ENCODE measurements at places on chromosomes 1 and 21. TPM values are rescaled to one million over a fixed set of nuclear protein-coding genes. Genes with fewer than 3 reads are reported as not detected.

DNA sequence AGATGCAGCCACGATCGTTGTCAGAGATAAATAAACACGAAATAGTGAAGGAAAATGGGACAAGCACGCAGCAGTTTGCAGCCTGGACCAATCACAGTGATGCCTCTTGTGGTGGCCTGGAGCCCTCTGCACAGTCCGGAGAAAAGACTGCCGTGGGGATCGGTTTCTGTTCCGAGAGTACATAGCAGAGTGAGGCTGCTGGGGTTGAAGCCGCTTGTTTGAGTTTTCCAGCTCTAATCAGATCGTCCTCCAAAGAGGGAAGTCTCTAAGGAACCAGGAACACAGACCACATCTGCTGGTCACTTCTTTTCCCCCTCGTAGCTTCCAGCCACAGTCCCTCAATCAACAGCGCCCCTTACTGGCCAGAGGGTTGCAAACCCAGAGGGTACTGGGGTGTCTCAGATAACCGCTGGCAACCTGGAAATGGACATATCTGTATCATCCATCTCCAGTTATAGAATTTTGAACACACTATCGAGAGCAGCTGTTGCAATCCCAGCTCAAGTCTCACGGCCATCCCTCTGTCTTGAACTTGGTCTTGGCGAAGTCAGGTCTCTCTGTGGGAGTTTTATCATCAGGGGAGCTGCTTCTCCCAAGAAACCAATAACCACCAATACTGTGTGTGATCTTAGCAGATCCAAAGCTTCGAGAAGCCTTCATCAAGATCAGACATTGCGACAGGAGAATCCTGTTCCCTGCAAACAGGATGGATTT lies 57.4 kb downstream of the OLIG1 start:
- H3K36me3 ChIP-seq, result no peaks in the 10 kb centered on the region
- peak; percentile 33 for DNase-seq
- H3K27me3 ChIP-seq, result peaks cover 8% of the 10 kb centered on the region
- no peak overlapping the region for H3K27ac ChIP-seq
- H3K4me3 ChIP-seq, result peak overlapping the region; percentile 15

- no peak overlapping the region for H3K27ac ChIP-seq
- DNase-seq, result no peak
- H3K4me1 ChIP-seq, result peaks cover 3% of the 10 kb centered on the region
- H3K36me3 ChIP-seq, result no peaks in the 10 kb centered on the region
- H3K27me3 ChIP-seq, result no peaks in the 10 kb centered on the region
Observed at GRCh38 chr1:228064296-228064695, 18.2 kb upstream of the ARF1 start.

DNA sequence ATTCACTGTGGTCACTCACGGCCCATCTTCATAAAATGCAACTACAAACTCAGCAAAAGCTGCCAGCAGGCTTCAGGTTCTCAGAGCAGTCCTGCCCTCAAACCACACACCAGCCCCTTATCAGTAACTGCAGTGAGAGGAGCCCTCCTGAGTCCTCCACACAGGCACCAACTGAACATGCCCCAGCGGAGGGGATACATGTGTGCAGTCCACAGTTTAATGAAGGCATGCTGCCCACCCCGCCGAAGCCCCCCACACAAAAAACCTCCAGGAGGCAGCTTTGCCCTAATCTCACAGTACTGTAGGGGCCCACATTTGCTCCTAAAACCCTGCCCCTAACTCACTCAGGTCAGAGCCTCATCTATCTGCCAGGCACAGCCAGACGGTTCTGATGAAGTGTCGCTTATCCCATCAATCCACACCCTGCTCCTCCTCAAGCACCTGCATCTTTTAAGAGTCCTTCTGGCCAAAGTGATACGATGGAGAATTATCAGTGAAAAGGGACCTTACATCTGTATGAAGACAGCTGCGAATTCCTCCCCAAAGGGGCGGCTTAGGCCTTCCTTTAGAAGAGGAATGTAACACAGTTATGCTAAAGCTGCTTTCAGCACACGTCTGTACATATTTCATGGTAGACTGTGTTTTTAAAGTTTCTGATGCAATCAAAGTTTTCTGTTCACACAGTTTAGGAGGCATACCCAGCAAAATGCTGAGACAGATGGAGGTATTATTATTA lies 3.5 kb downstream of the ABCB10 start:
- H3K36me3 ChIP-seq, result peaks cover 2% of the 10 kb centered on the region
- peaks cover 14% of the 10 kb centered on the region for H3K4me1 ChIP-seq
- peak overlapping the region; percentile 30 for H3K27ac ChIP-seq
- no peaks in the 10 kb centered on the region for H3K27me3 ChIP-seq
- H3K4me3 ChIP-seq, result no peak overlapping the region

DNA sequence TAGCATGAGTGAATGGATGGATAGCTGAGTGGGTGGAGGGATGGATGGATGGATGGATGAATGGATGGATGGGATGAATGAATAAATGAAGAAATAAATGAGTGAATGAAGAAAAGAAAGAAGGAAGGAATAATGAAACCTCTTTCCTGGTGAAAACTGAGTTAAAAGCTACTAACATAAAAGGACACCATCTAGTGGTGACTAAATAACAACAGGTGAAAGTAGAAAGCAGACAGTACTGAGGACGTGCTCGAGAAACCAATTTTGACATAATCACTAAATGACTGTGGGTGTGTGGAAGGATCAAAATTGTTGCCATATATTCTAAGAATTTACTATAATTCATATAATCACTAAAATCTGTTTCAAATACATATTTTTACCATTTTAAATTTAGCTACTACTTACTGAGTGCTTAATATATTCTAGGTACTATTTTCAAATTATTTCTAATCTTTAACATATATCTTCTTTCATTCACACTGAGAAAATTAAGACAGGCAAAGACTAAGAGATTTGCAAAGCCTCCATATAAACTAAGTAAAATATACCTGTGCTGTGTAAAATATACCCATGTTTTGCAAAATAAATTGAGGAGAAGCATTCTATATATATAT lies 522.9 kb downstream of the LRRIQ3 start:
- DNase-seq, result peak; percentile 4
- no peaks in the 10 kb centered on the region for H3K36me3 ChIP-seq
- no peak overlapping the region for H3K4me3 ChIP-seq
- H3K27ac ChIP-seq, result no peak overlapping the region
- no peaks in the 10 kb centered on the region for H3K4me1 ChIP-seq

GRCh38 chr1:22121421-22121911 lies 21.4 kb downstream of the WNT4 start:
- no peak for DNase-seq
- peaks cover 7% of the 10 kb centered on the region for H3K4me1 ChIP-seq
- no peaks in the 10 kb centered on the region for H3K27me3 ChIP-seq
- H3K4me3 ChIP-seq, result no peak overlapping the region
- no peaks in the 10 kb centered on the region for H3K36me3 ChIP-seq

DNA sequence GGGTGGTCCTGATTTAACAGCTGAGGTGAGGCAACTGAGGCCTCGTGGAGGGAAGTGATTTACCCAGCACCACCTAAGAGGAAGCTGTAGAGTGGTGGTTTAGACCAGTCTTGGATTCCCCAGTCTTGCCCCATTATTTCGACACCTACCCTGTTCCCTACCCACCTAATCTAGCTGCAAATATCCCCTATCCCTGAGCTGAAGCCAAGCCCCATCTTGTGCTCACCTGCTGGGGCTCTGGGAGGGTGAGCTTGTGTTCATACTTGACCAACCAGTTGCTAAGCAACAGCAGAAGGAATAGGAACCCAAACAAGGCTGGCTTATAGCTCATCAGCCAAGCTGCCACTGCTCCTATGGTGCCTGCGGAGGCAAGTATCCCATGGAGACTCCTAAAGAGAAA lies 2.0 kb downstream of the TEX46 start:
- no peaks in the 10 kb centered on the region for H3K4me1 ChIP-seq
- no peak overlapping the region for H3K27ac ChIP-seq
- no peak overlapping the region for H3K4me3 ChIP-seq
- no peaks in the 10 kb centered on the region for H3K27me3 ChIP-seq

- DNase-seq, result no peak
- H3K36me3 ChIP-seq, result no peaks in the 10 kb centered on the region
- no peaks in the 10 kb centered on the region for H3K27me3 ChIP-seq
- peak overlapping the region; percentile 29 for H3K27ac ChIP-seq
- 0 out of 2 replicates have a peak, but pooled peaks cover 3% of the 10 kb centered on the region for H3K4me1 ChIP-seq
- peak overlapping the region; percentile 63 for H3K4me3 ChIP-seq
Observed at GRCh38 chr1:45490121-45490625, 790 bp downstream of the TESK2 start.

- no peak for DNase-seq
- no peaks in the 10 kb centered on the region for H3K4me1 ChIP-seq
- H3K27me3 ChIP-seq, result no peaks in the 10 kb centered on the region
- no peak overlapping the region for H3K27ac ChIP-seq
- peaks cover 18% of the 10 kb centered on the region for H3K36me3 ChIP-seq
Observed at GRCh38 chr1:156961709-156962108, 41.3 kb downstream of the LRRC71 start.

- H3K4me3 ChIP-seq, result no peak overlapping the region
- peak overlapping the region; percentile 44 for H3K27ac ChIP-seq
- no peak for DNase-seq
- H3K4me1 ChIP-seq, result peaks cover 30% of the 10 kb centered on the region
- H3K36me3 ChIP-seq, result no peaks in the 10 kb centered on the region
Observed at GRCh38 chr1:8847990-8848389, 30.5 kb downstream of the ENO1 start.

GRCh38 chr21:36065497-36066036 lies 4.3 kb upstream of the CBR1 start:
- DNase-seq, result no peak
- no peaks in the 10 kb centered on the region for H3K36me3 ChIP-seq
- H3K4me1 ChIP-seq, result peaks cover 3% of the 10 kb centered on the region
- H3K4me3 ChIP-seq, result no peak overlapping the region

DNA sequence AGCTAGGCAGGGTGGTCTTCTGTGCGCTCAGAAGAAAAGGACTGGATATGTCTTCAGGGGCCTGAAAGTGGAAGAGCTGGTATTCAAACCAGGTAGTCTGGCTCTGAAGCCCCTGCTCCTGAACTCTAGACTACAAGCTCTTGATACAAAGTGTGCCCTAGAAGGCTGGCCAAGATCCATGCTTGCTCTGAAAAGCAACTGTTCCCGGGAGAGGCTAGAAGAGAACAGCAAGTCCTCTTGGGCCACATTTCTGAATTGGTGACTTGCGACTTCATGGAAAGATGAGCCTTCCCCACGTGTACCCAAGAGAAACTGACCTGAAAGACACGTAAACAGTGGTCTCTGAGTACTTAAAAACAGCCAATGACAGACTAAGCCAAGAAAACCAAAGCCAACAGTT lies 123.3 kb upstream of the GRIK3 start:
- H3K4me1 ChIP-seq, result no peaks in the 10 kb centered on the region
- 0 out of 2 replicates have a peak, but pooled peaks cover 2% of the 10 kb centered on the region for H3K27me3 ChIP-seq
- H3K4me3 ChIP-seq, result no peak overlapping the region
- no peaks in the 10 kb centered on the region for H3K36me3 ChIP-seq

- H3K4me3 ChIP-seq, result no peak overlapping the region
- no peak overlapping the region for H3K27ac ChIP-seq
- H3K4me1 ChIP-seq, result no peaks in the 10 kb centered on the region
- no peaks in the 10 kb centered on the region for H3K36me3 ChIP-seq
Observed at GRCh38 chr1:243596431-243597062, 253.5 kb downstream of the AKT3 start.

- no peaks in the 10 kb centered on the region for H3K27me3 ChIP-seq
- no peaks in the 10 kb centered on the region for H3K4me1 ChIP-seq
- no peak overlapping the region for H3K4me3 ChIP-seq
- no peak for DNase-seq
Observed at GRCh38 chr1:39979654-39980053, 24.7 kb downstream of the MFSD2A start.

GRCh38 chr1:3912809-3913685 lies 13.0 kb upstream of the C1orf174 start:
- no peaks in the 10 kb centered on the region for H3K36me3 ChIP-seq

GRCh38 chr1:213820362-213821149 lies 167.2 kb upstream of the PROX1 start:
- no peak for DNase-seq
- H3K27me3 ChIP-seq, result no peaks in the 10 kb centered on the region
- no peaks in the 10 kb centered on the region for H3K36me3 ChIP-seq

- no peak overlapping the region for H3K4me3 ChIP-seq
- H3K4me1 ChIP-seq, result no peaks in the 10 kb centered on the region
- H3K27me3 ChIP-seq, result no peaks in the 10 kb centered on the region
- H3K27ac ChIP-seq, result no peak overlapping the region
- H3K36me3 ChIP-seq, result no peaks in the 10 kb centered on the region
Observed at GRCh38 chr1:226987179-226987536, 47.1 kb downstream of the COQ8A start.

- no peak overlapping the region for H3K4me3 ChIP-seq
- no peaks in the 10 kb centered on the region for H3K27me3 ChIP-seq
- no peaks in the 10 kb centered on the region for H3K36me3 ChIP-seq
- H3K4me1 ChIP-seq, result no peaks in the 10 kb centered on the region
Observed at GRCh38 chr1:92701147-92701546, 83.8 kb downstream of the EVI5 start.

GRCh38 chr1:20448671-20449071 lies 37.3 kb downstream of the CAMK2N1 start:
- H3K27ac ChIP-seq, result no peak overlapping the region
- no peaks in the 10 kb centered on the region for H3K4me1 ChIP-seq
- no peaks in the 10 kb centered on the region for H3K27me3 ChIP-seq
- no peak for DNase-seq

- no peaks in the 10 kb centered on the region for H3K27me3 ChIP-seq
- DNase-seq, result no peak
- no peaks in the 10 kb centered on the region for H3K4me1 ChIP-seq
Observed at GRCh38 chr1:14567903-14568302, 30.6 kb upstream of the KAZN start.

DNA sequence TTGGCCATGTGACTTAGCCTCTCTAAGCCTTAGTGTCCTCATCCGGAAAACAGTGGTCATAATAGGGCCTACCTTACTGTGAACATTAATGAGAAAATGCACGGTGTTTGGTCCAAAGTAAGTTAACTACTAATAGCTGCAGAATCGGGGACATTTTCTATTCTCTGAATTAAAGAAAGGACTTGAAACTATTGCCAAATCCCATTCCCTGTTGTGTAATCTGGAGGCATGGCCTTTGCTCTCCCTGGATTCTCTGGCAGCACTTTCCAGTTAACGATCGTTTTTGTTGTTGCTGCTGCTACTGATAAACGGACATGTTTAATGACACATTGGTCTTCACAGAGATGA lies 30.5 kb downstream of the FMO4 start:
- DNase-seq, result no peak
- no peaks in the 10 kb centered on the region for H3K27me3 ChIP-seq
- H3K4me1 ChIP-seq, result no peaks in the 10 kb centered on the region
- no peak overlapping the region for H3K4me3 ChIP-seq

- H3K27me3 ChIP-seq, result peaks cover 3% of the 10 kb centered on the region
- peaks cover 5% of the 10 kb centered on the region for H3K36me3 ChIP-seq
- peaks cover 5% of the 10 kb centered on the region for H3K4me1 ChIP-seq
- DNase-seq, result no peak
Observed at GRCh38 chr1:34777519-34778321, 3.3 kb upstream of the GJB3 start.

GRCh38 chr1:201555593-201555945 lies 16.6 kb downstream of the NAV1 start:
- no peak overlapping the region for H3K27ac ChIP-seq
- no peak for DNase-seq
- 0 out of 2 replicates have a peak, but pooled peaks cover 4% of the 10 kb centered on the region for H3K4me1 ChIP-seq
- no peaks in the 10 kb centered on the region for H3K27me3 ChIP-seq
- no peak overlapping the region for H3K4me3 ChIP-seq
- no peaks in the 10 kb centered on the region for H3K36me3 ChIP-seq

The AGT gene
- total RNA-seq, result 0.87 TPM

The KCNJ15 gene
- total RNA-seq, result 0.13 TPM

The MYCL gene
- total RNA-seq, result 2.0 TPM

The NCAM2 gene
- 2.2 TPM for total RNA-seq

Data from Panc1 (cell line).